Hair follicular keratinocyte (primary cell): ENCODE measurements at places on chromosomes 2 and 18. TPM values are rescaled to one million over a fixed set of nuclear protein-coding genes. Genes with fewer than 3 reads are reported as not detected.

Gene ALPP
- not detected in 2 replicates for total RNA-seq

Gene C18orf54
- 4.5 and 5.2 TPM in 2 replicates for total RNA-seq

Gene MEP1B
- total RNA-seq, result not detected in 2 replicates

Gene TIMM21
- total RNA-seq, result 36.7 and 79.4 TPM in 2 replicates

Gene CAVIN2
- 0.16 and 2.9 TPM in 2 replicates for total RNA-seq

Gene C1GALT1C1L
- 0.08 TPM in 1 of 2 replicates, not detected in the other for total RNA-seq

Gene REG1B
- not detected in 2 replicates for total RNA-seq

Gene GNAL
- 17.5 and 17.6 TPM in 2 replicates for total RNA-seq

Gene TUBB8B
- 0.55 TPM in 1 of 2 replicates, not detected in the other for total RNA-seq

Gene GPR35
- not detected in 2 replicates for total RNA-seq

Gene SKOR2
- total RNA-seq, result not detected in 2 replicates

Gene CDH19
- not detected in 2 replicates for total RNA-seq

Gene ZSWIM2
- not detected in 2 replicates for total RNA-seq

Gene SCYGR6
- not detected in 2 replicates for total RNA-seq

Gene DSG3
- total RNA-seq, result 72.8 and 139 TPM in 2 replicates

Gene ALPI
- not detected in 2 replicates for total RNA-seq

Gene COX5B
- total RNA-seq, result 446 and 539 TPM in 2 replicates

Gene UGT1A5
- not detected in 2 replicates for total RNA-seq

Gene ADCYAP1
- not detected in 2 replicates for total RNA-seq

Gene IL1B
- total RNA-seq, result 199 and 298 TPM in 2 replicates

Gene CTDP1
- 12.2 and 23.0 TPM in 2 replicates for total RNA-seq

Gene CEP68
- 3.7 and 4.6 TPM in 2 replicates for total RNA-seq

Gene CXCR2
- total RNA-seq, result not detected in 2 replicates

Gene PLEKHH2
- total RNA-seq, result 1.3 TPM in 2 replicates

Gene ZNF516
- 19.4 and 24.2 TPM in 2 replicates for total RNA-seq

Gene REG3G
- not detected in 2 replicates for total RNA-seq

Gene RBKS
- 0.80 and 3.1 TPM in 2 replicates for total RNA-seq

Gene TRABD2A
- total RNA-seq, result 0.87 and 5.7 TPM in 2 replicates

Gene RIT2
- not detected in 2 replicates for total RNA-seq

Gene BMP10
- total RNA-seq, result not detected in 2 replicates

Gene ZNF407
- total RNA-seq, result 3.5 and 4.2 TPM in 2 replicates

Gene FEZ2
- total RNA-seq, result 29.1 and 32.4 TPM in 2 replicates

Gene NEB
- under 0.01 TPM in 1 of 2 replicates, not detected in the other for total RNA-seq

Gene OTX1
- total RNA-seq, result 1.4 and 2.9 TPM in 2 replicates

Gene ACADL
- total RNA-seq, result not detected in 2 replicates

Gene HOXD13
- total RNA-seq, result not detected in 2 replicates

Gene CD8B
- not detected in 2 replicates for total RNA-seq

Gene PUM2
- 13.7 and 15.6 TPM in 2 replicates for total RNA-seq

Gene POTEE
- total RNA-seq, result not detected in 2 replicates

Gene C2orf80
- total RNA-seq, result not detected in 2 replicates

Gene EGR4
- total RNA-seq, result not detected in 2 replicates

Gene PFN4
- total RNA-seq, result 0.39 TPM in 1 of 2 replicates, not detected in the other

Gene ST6GAL2
- 0.08 TPM in 1 of 2 replicates, not detected in the other for total RNA-seq

Gene MARCHF4
- total RNA-seq, result 0.72 and 1.0 TPM in 2 replicates

Gene EN1
- 0.99 TPM in 1 of 2 replicates, not detected in the other for total RNA-seq

Gene KCNG3
- not detected in 2 replicates for total RNA-seq

Gene DES
- not detected in 2 replicates for total RNA-seq

Gene FARSB
- 26.7 and 43.1 TPM in 2 replicates for total RNA-seq

Gene NFU1
- total RNA-seq, result 55.9 and 72.1 TPM in 2 replicates

Gene APOB
- total RNA-seq, result not detected in 2 replicates

Gene CNRIP1
- total RNA-seq, result 0.61 TPM in 1 of 2 replicates, not detected in the other

Gene NUP35
- 14.1 and 23.5 TPM in 2 replicates for total RNA-seq

Gene NT5DC4
- not detected in 2 replicates for total RNA-seq

Gene ARHGEF33
- total RNA-seq, result 0.08 TPM in 1 of 2 replicates, not detected in the other
